ENCODE measurements at places on chromosomes 6 and 20. TPM values are rescaled to one million over a fixed set of nuclear protein-coding genes. Genes with fewer than 3 reads are reported as not detected.
A peak's percentile ranks its signal among the peaks of the same experiment; 100 is the strongest.

ZNF343 gene
- 8.4 TPM for polyA plus RNA-seq

DNA sequence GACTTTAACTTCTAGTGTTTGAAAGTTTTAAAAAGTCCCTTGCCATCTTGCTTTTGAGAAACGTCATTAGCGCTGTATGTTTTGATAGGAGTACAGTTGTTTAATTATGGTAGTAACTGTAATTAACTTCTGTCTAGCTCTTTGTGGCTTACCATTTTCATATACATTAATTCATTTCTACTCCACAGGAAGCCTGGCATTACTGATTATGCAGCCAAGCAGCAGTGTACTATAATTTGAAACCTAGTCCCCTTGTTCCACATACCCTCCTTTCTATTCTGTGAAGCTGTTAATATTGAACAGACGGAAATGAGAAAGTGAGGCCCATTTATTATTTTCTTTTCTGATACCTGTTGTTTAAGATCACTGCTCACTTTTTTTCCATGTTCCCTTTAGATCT lies 235.4 kb downstream of the CDKAL1 start:
- no peak for DNase-seq

KCNK16 gene
- polyA plus RNA-seq = not detected

GRCh38 chr6:21955053-21955595 lies 341.7 kb downstream of the PRL start:
- no peak for DNase-seq

SRMS gene
- polyA plus RNA-seq = not detected

PAK5 gene
- 0.13 TPM for polyA plus RNA-seq

MAPK14 gene
- 30.2 TPM for polyA plus RNA-seq

C6orf141 gene
- polyA plus RNA-seq = 3.0 TPM

- no peak for DNase-seq
Observed at GRCh38 chr20:46894971-46895905, 595 bp downstream of the EYA2 start.

DNA sequence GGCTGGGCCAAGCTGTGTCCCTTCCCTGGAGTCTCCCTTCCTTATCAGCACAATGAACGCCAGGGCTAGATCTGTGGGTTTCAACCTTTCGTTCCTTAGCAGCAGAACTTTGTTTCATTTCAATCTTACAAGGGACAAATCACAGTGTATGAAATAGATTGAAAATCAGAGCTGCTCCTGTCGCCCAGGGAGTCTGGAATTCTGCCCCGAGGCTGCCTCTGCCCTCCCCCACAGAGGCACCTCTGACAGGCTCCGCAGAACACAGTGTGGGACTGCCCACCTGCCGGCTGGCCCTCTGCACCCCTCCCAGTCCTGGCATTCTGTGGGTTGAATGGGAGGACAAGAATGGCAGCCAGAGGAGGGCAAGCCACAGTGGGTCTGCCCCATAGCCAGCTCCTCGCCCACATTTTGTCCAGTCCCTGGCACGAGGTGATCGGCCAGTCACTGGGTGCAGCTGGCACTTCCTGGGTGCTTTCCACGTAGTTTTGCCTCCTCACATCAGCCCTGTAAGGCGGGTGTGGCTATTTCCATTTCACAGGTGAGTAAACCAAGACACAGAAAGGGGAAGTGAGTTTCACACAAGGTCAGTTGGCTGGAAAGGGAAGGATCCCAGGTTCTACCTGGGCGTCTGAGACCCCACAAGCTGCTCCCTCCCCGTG lies 26.1 kb downstream of the MANBAL start:
- DNase-seq = no peak

- peak; percentile 34 for DNase-seq
Observed at GRCh38 chr20:20664795-20665589, 47.5 kb downstream of the RALGAPA2 start.

GRCh38 chr20:51193066-51193772 lies 170.3 kb upstream of the KCNG1 start:
- DNase-seq = no peak

DNA sequence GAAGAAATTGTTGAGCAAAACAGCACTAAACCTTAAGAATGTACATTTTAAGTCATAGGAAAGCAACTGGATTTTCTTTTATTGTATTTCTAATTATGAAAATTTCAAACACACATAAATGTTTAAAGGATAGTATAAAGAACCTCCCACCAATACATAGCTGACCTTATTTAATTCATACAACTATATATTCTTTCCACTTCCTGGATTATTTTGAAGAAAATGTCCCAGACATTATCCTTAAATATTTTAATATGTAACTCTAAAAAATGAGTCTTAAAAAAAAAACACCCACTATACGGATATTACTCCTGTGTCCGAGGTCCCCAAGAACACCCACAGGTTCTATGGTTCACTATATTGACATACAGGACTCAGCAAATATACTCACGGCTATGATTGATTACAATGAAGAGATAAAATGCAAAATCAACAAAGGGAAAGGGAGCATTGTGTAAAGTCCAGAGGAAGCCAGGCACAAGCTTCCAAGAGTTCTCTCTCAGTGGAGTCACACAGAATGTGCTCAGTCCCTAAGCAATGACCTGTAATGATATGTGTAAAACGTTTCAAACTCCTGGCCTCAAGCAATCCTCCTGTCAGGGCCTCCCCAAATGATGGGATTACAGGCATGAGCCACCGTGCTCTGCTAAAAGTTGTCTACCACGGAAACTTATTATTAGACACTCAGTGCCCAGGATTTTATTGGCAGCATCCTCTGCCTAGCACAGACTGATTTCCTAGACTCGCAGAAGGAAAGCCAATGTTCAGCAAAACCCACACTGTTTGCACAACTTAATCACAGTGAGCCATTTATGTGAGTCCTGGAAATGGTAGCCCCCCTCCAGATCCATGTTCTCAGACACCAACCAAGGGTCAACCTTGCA lies 23.2 kb downstream of the GLYATL3 start:
- no peak for DNase-seq

DNA sequence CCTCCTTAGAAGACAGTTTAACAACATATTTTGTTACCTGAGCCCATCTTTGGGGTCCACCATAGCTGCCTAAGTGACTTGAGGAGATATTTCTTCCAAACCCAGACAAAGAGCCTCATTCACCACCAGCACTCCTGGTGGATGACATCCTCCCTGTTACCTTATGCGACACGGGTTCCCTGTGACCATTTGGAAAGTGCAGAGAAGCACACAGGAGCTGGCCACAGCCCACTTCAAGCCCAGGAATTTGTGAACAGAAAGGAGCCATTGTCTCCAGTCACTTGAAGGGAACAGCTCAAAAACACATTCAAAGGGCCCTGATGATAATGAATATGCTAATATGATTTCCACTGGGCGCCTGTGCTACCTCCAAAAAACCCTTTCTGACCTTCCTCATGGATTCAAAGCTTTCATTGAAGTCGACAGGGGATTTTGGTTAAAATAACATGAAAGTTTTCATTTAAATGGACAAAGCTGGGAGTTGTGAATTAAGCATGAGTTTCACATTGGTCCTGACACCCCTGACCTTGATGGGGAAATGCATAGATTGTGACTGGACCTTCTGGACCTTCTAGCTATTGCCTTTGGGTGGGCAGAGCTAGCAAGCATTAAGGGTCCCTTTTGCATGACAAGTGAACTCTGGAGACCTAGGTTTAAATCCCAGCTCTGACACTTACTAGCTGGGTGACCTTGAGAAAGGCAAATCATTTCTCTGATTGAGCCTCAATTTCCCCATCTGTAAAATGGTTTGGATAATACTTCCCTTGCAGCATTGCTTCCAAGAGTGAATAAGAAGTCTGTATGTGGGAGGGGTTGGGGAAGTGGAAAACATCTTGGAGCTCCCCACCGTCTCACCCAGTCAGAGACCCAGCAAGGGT lies 83.3 kb upstream of the SIRPA start:
- no peak for DNase-seq

- no peak for DNase-seq
Observed at GRCh38 chr20:25706793-25707192, 10.1 kb upstream of the ZNF337 start.

- no peak for DNase-seq
Observed at GRCh38 chr6:29509239-29509638, 21.5 kb upstream of the MAS1L start.

ATG5 gene
- 19.8 TPM for polyA plus RNA-seq

DNA sequence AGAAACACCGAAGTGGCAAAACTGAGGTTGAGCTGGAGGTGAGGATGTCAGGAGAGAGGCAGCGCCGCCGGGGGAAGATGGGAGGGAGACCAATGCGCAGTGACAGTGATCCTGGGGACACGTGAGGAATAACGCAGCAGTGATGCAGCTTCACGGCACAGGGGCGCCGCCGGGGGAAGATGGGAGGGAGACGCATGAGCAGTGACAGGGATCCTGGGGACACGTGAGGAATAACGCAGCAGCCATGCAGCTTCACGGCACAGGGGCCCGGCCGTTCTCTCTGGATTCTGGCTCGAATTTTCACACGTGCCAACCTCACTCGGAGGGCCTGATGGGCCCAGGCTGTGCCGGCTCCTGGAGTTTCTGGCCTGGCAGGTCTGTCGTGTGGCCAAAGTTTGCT lies 94.7 kb downstream of the SMOC2 start:
- no peak for DNase-seq

OR11A1 gene
- polyA plus RNA-seq = not detected

GRCh38 chr6:142537612-142538478 lies 236.0 kb downstream of the ADGRG6 start:
- DNase-seq = no peak

DYNLT2 gene
- 2.2 TPM for polyA plus RNA-seq

GRCh38 chr6:70180901-70181599 lies 121.8 kb downstream of the COL9A1 start:
- DNase-seq = no peak

PRR18 gene
- polyA plus RNA-seq = 1.4 TPM

GRCh38 chr6:26431258-26432172 lies 8.8 kb upstream of the BTN3A3 start:
- DNase-seq = no peak

GRCh38 chr6:43800746-43801494 lies 30.9 kb downstream of the VEGFA start:
- no peak for DNase-seq

All from hindlimb muscle (tissue), 1 donor.